ENCODE measurements at places on chromosomes 16 and 17.
A peak's percentile ranks its signal among the peaks of the same experiment; 100 is the strongest.

DNA sequence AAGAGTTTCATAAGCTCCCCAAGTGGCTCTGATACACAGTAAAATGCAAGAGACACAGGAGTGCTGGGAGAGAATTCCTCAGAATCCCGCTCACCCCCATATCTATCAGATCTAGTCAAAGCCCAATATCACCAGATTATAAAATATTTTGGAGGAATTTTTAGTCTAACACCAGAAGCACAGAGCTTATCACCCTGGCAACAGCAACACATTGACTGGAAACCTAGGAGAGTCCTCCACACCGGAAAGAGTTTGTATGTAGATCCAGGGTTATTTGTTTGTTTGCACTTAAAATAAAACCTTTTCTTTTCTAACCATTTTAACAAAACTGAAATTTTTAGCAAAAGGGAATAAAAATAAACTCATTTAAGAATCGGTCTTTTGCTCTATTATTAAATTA, 7.2 kb downstream of the SOX9 start:
- no peak for DNase-seq

DNA sequence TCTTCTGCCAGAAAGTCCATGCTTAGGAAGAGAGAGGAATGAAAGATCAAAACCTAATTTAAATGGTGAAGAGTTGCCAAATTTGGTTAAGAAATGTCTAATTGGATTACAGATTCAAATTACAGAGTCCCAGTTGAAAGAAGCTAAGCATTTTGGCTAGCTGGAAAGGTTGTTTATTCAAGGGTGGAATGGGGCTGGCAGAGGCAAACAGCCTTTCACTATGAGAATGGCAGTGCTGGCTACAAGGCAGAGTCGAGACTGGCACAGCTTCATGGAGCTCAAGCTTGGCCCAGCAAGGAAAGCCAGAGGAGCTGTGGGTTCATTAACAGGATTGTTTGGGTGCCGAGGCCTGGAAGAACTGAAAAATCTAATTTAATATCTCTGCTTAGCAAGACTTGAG, 13.6 kb downstream of the MAP3K3 start:
- DNase-seq = no peak

DNA sequence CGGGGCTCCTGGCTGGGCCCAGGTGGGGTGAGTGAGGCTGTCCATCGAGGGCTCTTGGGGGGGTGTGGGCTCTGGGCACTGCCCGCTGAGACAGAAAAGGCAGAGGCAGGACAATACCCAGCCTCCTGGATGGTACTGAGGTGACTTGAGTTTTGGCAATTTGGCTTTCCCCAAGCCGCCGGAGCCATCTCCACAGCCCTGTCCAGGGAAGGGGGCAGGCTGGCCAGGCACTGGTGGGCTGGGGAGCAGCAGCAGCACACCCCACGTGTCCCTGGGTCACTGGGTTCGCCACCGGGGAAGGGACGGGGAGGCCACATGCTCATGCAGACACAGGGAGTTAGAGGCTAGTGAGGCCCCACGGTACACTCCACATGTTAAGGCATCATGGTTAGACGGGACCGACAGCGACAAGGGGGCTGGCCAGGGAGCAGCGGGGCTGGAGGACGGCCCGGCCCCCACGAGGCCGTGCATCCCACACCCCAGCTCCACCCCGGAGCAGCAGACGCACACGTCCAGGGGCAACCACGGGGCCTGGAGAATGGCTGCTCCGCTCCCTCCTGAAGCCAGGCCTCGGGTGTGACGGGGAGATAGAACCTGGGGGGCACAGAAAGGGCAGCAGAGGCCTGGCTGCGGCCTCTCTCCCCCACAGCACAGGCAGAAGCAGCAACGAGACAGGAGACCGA, 3.0 kb downstream of the ARHGDIA start:
- DNase-seq = no peak

DNA sequence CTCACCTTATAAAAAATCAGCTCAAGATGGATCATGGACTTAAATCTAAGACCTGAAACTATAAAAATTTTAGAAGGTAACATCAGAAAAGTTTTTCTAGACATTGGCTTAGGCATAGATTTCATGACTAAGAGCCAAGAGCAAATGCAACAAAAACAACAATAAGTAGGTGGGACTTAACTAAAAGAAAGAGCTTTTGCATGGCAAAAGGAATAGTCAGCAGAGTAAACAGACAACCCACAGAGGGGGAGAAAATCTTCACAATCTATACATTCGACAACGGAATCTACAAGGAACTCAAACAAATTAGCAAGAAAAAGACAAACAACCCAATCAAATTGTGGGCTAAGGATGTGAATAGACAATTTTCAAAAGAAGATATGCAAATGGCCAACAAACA, 368.4 kb upstream of the KIF2B start:
- DNase-seq = no peak

DNA sequence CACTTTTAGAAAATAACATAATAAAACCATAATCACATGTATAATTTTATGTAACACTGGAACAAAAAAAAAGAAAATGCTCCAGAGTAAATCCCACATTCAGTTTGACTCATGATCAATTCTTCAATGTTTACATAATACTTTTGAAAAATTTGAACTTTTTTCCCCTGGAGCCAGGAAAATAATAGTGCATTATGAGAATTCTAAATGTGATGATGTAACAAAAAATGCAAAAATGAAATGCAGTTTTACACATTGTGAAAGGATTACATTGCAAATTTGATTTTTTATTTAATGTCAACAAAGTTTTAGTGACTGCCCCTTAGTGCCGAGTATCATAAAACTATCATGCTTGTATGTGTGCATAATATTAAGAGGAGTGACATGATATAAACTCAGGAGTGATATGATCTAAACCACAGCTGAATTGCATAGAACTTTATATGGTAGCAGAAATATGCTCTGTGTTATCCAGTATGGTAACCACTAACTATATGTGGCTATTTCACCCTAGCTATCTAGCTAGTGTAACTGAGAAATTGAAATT, 238.2 kb downstream of the CDH8 start:
- no peak for DNase-seq

GRCh38 chr16:87826798-87827587, 42.3 kb downstream of the SLC7A5 start:
- no peak for DNase-seq

DNA sequence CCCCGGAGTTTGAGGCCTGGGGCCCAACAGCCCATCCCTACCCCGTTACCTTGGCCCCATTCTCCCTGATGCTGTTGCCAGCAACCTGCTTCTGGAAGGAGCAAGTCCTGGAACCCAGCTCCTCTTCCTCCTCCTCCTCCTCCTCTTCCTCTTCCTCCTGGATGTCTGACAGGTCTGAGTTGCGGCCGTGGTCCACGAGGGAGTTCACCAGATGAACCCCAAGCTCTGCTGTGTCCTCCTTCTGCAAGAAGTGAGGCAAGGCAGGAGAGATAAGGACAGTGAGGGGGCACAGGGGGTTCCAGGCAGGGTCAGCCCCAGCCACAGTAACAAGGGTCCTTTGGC, 18.7 kb downstream of the TSPOAP1 start:
- no peak for DNase-seq

DNA sequence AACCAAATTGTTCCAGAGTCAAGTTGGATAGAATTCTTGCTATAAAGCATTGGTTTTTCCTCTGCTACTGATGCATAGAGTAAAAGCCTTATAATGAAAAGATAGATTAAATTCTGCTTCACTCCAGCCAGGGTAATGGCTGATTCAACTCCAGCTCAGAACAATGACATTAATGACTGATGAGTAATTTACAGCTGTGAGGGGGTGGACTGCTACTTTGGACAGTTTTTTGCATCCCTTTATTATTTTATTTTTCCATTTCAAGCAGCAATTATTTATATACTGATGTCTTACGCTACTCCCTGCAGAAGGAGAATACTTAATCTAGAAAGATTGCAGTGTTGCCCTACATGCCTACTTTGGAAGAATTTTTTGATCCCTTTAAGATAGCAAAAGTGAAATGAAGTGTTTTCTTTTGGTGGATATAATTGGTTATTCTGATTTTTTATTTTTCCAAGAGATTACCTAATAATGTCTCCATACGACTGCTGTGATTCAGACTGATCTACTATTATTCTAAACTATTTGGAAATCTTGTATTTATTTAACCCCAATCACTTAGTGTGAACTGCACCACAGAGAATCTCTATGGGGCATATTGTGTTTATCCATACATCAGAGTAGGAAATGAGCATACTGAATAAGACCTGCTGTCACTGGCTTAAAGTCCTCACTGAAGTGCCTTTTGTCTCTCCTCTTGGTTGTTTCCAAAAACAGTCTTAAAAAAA, 149.5 kb downstream of the TRIM37 start:
- peak; percentile 49 for DNase-seq

- DNase-seq = no peak
These were observed 23.3 kb downstream of the LASP1 start for GRCh38 chr17:38893113-38893512.

DNA sequence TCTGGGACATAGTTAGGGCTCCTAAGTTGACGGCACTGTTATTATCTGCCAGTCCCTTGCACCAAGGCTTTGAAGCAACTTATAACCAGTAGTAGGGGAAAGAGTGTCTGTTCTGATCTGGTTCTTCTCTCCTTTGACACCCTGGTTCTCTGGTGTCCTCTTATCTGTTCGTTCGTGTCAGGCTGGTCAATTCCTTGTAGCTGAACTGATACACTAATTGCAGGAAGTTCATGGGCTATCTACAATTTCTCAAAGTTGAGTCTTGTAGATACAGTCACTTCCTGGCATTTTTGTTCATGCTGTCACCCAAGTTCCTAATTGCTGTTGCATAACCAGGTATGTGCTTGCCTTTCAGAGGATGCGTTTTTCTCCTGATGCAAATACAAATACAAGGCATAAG, 17.3 kb upstream of the MYO1D start:
- DNase-seq = no peak

- DNase-seq = no peak
These were observed 297.3 kb downstream of the ABCC12 start for GRCh38 chr16:47858333-47858982.

DNA sequence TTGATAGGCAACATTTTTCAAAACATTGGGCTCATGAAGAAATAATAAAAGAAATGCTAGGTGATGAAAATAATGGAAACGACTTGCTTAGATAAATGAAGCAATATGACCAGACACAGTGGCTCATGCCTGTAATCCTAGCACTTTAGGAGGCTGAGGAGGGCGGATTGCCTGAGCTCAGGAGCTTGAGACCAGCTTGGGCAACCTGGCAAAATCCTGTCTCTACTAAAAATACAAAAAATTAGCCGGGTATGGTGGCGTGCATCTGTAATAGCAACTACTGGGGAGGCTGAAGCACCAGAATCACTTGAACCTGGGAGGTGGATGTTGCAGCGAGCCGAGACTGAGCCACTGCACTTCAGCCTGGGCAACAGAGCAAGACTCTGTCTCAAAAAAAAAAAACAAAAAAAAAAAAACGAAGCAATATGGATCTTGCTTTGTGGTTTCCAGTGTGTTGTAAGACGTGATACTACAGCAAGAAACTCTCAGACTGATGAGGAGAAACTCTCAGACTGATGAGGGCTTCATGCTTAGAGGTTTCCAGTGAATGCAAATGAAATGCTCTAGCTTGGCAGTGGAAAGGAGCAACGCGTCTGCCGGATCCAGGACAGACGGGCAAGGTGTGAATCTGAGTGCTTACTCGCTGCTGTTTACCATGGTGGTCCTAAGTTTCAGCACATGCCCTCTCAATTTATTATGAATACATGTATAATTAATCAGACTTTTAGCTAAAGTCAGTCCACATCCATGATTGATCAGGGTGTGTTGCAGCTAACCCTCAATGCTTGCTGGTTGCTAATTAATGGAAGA, 11.5 kb upstream of the IGF2BP1 start:
- DNase-seq = no peak

GRCh38 chr17:29143894-29144293, 36.3 kb downstream of the MYO18A start:
- peak; percentile 61 for DNase-seq

- no peak for DNase-seq
These were observed 33.7 kb upstream of the AXIN2 start for GRCh38 chr17:65595071-65595656.

DNA sequence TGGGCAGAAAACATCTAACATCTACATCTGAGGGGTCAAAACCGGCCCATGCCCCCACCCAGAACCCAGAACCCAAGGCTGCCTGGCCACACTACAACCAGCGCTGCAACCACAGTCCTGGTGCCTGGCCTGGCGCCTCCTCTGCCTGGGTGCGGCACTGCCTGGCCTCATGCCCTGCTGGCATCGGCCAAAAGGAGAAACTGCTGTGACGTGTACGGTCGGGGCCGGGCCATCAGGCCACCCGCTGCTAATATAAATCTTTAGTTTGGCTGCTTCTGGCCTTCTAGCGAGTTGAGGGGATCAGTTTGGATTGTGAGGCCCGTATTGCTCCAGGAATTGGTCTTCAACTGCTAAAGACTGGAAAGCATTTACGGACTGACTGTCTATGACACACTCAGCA, 22.8 kb downstream of the TMEM204 start:
- no peak for DNase-seq

GRCh38 chr16:67594256-67594915, 32.1 kb downstream of the CTCF start:
- DNase-seq = no peak

DNA sequence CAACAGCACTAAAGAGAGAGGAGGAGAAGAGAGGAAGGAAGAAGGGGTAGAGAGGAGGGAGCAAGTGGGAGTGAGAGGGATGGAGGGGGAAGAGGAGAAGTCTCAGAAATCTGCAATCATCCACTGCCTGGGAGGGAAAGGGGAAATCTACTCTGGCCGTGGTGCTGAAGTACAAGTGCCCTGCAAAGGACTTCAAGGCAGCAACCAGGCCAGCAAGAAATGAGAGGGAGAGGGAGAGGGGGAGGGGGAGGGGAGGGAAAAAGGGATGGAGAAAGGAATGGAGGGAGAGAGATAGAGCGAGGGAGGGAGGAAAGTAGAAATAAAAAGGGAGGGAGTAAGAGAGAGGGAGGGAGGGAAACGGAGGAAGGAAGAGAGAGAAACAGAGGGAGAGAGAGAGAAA, 130.8 kb upstream of the EEF2KMT start:
- DNase-seq = no peak

- no peak for DNase-seq
These were observed 56.7 kb upstream of the TOB1 start for GRCh38 chr17:50922721-50923405.

- no peak for DNase-seq
These were observed 35.8 kb downstream of the NF1 start for GRCh38 chr17:31130286-31131224.

- DNase-seq = no peak
These were observed 62.5 kb upstream of the NFAT5 start for GRCh38 chr16:69503244-69503643.

DNA sequence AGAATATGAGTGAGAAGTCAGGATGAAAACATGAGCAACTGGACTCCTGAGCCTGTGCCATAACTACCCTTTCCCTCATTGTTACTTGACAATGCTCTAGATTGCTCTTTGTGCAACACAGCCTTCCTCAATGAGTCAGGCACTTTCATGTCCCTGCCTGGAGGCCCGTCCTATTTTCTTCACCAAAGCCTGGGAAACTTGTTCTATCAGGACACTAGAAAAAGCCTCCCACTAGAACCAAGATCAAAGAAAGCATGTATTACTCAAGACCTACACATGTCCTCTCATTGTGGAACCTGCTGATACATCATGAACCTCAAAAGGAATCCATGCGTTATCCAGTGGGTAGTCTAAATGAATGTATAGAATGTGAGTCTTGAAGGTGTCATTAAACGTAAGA, 624.5 kb downstream of the TOX3 start:
- DNase-seq = no peak
